ENCODE measurements at places on chromosomes 11 and 22.
A peak's percentile ranks its signal among the peaks of the same experiment; 100 is the strongest.

GRCh38 chr11:31397239-31397834 is 27.7 kb downstream of the DNAJC24 start:
- DNase-seq: peak; percentile 56

- no peak for DNase-seq
Measured at GRCh38 chr11:9617940-9618339, 44.5 kb downstream of the WEE1 start.

DNA sequence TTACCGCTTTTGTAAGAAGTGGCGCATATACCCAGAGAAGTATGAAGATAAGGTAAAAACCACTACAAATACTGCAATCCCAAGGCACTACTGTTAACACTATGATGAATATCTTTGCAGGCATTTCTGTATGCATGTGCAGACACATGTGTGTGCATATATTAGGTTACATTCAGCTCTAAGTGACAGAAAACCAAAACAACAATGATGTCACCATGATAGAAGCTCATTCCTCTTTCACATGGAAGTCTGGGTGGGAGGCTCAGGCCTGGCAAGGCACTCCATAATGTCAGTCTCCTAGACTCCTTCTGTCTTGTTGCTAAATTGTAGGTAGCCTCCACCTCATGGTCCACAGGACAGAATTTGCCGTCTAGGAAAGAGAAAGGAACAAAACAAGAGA is 63.0 kb upstream of the SLC6A5 start:
- no peak for DNase-seq

DNA sequence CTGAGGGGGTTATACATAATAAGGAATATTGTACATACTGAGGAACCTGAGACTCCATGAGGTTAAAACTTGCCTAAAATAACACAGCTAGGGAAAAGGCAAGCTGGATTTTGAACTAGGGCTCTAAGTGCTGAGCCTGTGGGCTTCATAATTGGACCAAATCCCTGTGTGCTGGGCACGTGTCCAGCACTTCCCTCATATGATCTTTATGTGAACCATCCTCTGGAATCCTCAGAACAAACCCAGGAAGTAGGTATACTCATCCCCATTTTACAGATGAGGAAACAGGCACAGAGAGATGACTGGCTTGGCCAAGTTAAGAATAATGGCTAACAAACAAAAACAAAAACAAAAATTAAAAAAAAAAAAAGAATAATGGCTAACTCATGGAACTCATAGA is 14.9 kb downstream of the RTN4RL2 start:
- no peak for DNase-seq

DNA sequence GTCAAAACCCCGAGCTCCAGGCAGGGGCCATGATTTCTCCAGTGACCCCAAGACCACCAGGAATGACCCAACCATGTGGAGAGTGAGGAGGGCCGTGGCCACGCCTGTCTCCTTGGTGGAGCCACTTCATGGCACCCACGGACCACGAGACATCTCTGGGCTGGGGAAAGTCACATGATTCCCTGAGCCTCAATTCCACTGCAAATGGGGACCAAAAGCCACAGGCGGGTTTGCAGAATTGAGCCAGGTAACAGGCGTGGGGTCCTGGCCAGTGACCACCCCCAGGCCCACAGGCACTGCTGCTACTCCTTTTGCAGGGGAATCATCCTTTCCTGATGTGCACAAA is 178.9 kb downstream of the CTTN start:
- DNase-seq: no peak

DNA sequence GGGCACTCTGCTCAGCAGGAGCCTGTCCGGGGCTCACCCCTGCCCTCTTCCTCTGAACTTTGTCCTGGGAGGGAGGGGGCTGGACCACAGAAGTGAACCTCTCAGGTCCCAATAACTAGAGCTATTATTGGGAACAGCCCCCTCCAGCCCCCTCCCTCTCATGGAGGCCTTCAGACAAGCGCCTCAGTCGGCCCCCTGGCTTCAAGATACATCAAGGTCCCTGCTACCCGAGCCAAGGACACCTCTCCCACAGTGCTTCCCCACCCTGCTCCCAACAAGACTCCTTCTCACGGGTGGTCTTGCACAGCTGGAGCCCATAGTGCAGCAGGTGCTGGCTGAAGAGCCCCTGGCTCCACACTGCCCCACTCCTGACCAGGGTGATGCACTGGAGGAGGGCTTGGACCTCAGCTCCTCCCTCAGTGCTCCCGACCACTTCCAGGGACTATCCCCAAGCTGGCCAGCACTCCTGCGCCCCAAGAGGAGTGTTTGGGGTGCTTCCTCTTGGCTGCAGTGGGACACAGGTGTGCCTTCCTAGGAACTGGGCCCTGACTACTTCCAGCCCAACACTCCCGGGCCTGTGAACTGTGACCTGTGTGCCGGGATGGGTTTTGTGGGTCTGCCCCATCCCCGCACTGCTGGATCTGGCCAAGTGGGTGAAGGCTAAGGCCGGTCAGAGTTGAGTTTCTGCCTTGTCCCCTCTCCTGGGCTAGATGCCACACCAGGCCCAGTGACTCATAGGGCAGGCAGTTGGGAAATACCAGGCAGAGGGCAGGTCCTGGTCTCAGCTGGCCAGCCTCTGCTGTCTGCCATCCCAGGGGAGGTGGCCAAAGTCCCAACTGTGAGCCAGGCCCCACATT is 2.2 kb downstream of the PNPLA2 start:
- DNase-seq: no peak

DNA sequence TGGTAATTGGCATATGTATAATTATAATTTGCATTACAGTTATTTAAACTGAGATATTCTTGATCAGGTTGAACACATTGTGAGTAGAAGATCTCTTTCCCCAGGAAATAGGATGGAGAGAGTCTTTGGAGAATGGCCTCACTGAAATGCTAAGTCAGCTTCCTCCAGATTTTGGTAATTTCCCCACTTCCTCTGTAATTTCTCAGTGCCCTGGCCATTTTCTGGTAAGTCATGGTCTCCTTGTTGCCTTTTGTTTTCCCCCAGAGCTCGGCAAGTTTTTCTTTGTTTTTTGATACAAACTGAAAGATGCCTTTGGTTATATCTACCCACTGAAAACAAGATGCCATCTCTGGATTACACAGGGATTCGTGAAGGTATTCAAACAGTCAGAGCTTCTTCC is 12.8 kb upstream of the FBXO3 start:
- no peak for DNase-seq
